ENCODE measurements at places on chromosomes 16 and 17.

DNA sequence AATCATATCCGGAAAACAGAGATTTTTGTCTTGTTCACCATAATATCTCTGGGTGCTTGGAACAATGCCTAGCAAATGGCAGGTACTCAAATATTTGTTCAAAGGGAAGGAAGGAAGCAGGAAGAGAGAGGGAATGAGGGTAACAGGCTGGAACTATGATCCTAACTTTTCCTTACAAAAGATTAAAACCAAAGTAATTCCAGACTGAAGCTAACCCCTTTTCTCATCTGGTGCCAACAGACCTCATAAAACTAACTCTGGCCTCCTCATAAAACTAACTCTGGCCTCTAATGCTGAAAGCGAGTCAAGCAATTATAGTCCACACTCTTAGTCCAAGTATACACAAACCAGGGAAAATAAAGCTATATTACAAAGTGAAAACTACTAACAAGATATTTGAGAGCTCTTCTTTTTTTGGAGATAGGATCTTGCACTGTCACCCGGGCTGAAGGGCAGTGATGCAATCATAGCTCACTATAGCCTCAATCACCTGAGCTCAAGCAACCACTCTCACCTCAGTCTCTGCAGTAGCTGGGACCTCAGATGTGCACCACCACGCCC is 84.6 kb downstream of the KANSL1 start:
- DNase-seq = no peak

DNA sequence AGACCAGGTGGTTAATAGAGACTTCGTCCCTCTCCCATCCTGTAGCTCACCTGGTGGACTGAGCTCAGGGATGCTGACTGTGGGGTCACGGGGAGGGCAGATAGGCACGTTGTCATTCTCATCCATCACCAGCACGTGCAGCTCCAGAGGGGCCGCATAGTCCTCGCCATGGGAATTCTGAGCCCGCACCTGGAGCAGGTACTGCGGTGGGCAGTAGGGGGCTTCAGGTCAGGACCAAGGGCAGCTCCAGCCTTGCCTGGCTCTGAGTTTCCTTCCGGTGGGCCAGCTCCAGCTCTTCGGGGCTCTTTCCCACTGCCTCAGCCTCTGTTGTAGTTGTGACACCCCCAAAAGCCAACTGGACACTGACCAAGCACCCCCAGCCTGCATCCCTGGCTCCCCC is 5.6 kb downstream of the CDH16 start:
- DNase-seq = no peak

DNA sequence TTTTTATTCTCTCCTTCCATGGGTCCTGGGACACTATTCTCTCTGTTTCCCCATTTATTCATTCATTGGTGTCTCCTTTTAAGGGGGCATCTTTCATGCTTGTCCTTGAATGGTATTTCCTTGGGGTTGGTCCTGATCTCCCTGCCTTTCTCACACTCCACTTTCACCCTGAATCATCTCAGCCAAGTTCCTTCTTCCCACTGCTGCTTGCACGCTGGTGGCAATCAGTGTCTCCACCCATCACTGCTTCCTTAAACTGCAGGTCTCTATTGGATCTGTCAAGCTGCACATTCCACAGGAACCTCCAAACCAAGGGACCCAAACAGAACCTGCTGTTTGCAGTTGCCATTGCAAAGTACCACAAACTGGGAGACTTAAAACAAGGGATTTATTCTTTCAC is 89.3 kb upstream of the SDK2 start:
- DNase-seq = peak; percentile 2

GRCh38 chr17:82438401-82439193 is 12.0 kb downstream of the CYBC1 start:
- no peak for DNase-seq

- DNase-seq = no peak
Measured at GRCh38 chr17:4934173-4934979, 2.3 kb downstream of the GP1BA start.

- no peak for DNase-seq
Measured at GRCh38 chr16:71676236-71676635, 48.3 kb downstream of the PHLPP2 start.

DNA sequence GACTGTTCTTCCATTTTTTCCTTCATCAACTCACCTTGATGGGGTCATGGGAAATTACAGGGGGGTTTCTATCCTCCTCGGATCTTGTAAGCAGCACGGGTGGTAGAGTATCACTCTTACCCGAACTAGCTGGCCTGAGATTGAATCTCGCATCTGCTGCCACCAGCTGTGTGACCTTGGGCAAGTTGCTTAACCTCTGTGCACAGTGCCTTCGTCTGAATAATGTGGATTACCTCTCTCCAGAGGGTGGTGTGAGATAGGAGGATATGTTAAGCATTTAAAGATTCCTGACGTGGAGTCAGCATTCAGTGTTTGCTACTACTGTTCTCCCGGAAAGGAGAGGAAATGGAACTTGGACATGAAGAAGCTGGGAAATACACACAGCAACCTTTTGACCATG is 24.4 kb downstream of the LASP1 start:
- DNase-seq = no peak

GRCh38 chr17:65634533-65634932 is 73.1 kb upstream of the AXIN2 start:
- no peak for DNase-seq

DNA sequence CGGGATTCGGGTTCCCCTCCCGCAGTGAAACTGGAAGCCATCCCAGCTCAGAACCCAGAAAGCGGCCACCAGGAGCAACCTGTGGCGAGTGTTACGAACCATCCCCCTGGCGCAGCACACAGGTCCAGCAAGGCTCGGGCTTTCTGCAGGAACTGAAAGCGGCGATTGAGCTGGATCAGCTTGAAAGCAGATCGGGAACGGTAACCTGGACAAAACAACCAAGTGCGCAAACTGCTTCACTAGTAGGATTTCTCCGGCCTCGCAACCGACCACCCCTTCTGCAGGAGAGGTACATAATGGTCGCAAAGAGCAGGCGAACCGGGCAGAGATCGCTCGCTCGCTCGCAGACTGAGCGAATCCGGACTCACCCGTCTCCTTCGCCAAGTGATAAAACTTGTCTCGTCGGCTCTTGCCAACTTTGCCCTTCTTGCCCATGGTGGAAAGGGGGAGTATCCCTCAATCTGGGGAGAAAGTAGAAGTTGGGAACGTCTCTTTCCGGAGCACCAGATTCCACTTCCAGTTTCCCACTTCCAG is 696 bp upstream of the PSMC5 start:
- DNase-seq = no peak

GRCh38 chr16:66485376-66485775 is 58.3 kb downstream of the BEAN1 start:
- DNase-seq = peak; percentile 53

- DNase-seq = no peak
Measured at GRCh38 chr17:14068542-14069250, 608 bp upstream of the COX10 start.

DNA sequence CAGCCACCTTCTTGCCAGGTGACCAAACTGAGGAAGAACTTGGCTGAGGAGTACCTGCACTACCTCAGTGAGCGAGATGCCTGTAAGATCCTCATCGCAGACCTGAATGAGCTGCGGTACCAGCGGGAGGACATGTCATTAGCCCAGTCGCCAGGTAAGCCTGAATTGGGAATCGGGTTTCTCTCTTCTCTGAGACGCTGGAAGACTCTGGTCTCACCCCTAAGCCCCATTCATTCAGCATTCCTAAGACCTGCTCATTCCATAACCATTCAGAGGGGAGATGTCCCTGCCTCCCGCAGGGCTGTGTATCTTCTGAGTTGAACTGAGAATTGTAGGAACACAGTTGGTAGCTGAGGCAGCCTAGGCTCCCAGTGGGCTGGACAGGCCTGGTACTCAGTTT is 17.0 kb upstream of the THAP11 start:
- no peak for DNase-seq

- no peak for DNase-seq
Measured at GRCh38 chr17:35775583-35775982, 14.9 kb downstream of the C17orf50 start.
